H1 (cell line): ENCODE measurements at places on chromosomes 1 and 21. TPM values are rescaled to one million over a fixed set of nuclear protein-coding genes. Genes with fewer than 3 reads are reported as not detected.

GRCh38 chr1:3137111-3138100, 68.4 kb downstream of the PRDM16 start:
- H3K4me3 ChIP-seq = no peak overlapping the region
- no peak overlapping the region for H3K27ac ChIP-seq
- H3K4me1 ChIP-seq = peaks cover 3% of the 10 kb centered on the region; the same call in 1 of the 2 replicates
- no peaks in the 10 kb centered on the region for H3K36me3 ChIP-seq
- no peak for DNase-seq

- DNase-seq = no peak
- H3K27me3 ChIP-seq = peaks cover 1% of the 10 kb centered on the region
- H3K36me3 ChIP-seq = no peaks in the 10 kb centered on the region
- no peak overlapping the region for H3K4me3 ChIP-seq
Observed at GRCh38 chr21:14753069-14753465, 207.0 kb upstream of the SAMSN1 start.

DNA sequence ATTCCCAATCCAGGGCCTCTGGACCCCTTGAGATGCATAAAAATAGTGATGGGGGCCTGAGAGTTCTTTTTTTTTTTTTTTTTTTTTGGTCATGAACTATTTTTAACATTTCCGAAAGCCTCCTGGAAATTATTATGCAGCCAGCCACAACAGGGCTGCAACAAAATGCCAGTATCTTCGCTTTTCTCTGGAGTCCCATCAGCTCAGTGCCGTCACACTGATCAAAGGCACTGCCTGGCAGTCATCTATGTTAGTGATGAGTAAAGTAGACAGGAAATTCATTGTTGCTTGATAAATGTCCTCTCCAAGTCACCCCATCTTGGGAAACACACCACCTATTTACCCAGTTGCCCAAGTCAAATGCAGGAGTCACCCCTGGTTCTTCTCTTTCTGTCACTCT, 15.2 kb upstream of the PEF1 start:
- no peak overlapping the region for H3K4me3 ChIP-seq
- H3K36me3 ChIP-seq = no peaks in the 10 kb centered on the region
- no peaks in the 10 kb centered on the region for H3K4me1 ChIP-seq
- no peak for DNase-seq
- no peak overlapping the region for H3K27ac ChIP-seq

- H3K4me1 ChIP-seq = no peaks in the 10 kb centered on the region
- H3K27ac ChIP-seq = no peak overlapping the region
- no peak overlapping the region for H3K4me3 ChIP-seq
- no peaks in the 10 kb centered on the region for H3K36me3 ChIP-seq
- no peaks in the 10 kb centered on the region for H3K27me3 ChIP-seq
Observed at GRCh38 chr1:36481091-36481490, 1.6 kb downstream of the CSF3R start.

DNA sequence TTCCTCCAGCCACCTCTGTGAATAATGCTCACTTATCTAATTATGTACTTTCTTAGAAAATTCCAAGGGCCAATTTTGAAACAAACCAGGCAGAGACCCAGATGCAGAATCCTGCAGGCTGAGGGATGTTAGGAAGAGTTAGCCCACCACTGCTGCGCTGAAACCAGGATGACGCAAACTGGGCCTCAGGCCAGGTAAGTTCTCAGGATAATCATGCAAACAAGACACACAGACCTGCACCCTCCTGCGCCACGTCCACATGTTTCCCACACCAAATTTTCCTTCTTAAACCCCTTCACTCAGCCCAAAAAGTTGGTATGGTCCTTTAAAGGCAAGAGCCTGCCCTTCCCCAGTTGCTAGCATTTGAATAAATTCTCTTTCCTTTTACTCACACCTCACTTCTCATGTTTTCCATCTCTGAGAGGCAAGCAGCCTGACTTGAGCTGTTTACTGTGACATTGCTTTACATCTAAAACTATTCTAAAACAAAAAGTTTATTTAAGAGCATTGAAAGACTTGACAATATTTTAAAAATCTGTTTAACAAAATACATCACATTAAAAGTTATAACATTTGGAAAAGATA, 887.1 kb downstream of the LRRIQ3 start:
- no peak overlapping the region for H3K27ac ChIP-seq
- no peaks in the 10 kb centered on the region for H3K36me3 ChIP-seq
- H3K4me1 ChIP-seq = 0 out of 2 replicates have a peak, but pooled peaks cover 4% of the 10 kb centered on the region
- DNase-seq = no peak
- H3K27me3 ChIP-seq = no peaks in the 10 kb centered on the region

DNA sequence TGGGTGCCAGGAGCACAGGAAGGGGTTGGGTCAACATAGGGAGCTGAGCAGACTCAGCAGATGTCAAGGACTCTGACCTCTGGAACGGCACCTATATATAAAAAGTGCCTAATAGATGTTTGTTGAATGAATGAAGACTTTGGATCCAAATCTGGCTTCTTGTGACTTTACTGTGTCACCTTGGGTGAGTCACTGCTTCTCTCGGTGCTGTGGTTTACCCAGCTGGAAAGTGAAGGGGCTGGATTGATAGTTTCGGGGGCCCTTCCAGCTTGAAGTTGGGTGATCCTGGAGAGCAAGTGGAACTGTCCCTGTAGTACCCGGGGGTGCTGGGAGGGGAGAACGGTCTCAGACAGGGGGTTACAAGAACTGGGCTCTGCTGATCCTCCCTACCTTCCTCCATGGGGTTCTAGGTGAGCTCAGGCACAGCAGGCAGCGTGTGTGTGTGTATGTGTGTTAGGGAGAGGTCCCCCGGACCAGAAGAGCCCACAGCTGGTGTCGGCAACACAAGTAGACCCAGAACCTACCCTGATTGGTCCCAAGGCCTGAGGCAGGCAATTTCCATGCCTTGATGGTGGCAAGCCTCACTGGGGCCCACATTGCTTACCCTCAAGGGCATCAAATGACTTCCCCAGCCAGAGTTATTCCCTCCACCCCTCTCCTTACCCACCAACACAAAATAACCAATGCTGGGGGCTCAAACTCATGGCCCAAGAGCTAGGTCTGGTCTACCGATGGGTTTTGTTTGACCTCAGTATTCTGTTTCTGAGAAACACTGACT, 5.5 kb upstream of the PADI1 start:
- no peak overlapping the region for H3K27ac ChIP-seq
- H3K36me3 ChIP-seq = no peaks in the 10 kb centered on the region
- no peaks in the 10 kb centered on the region for H3K27me3 ChIP-seq
- no peak overlapping the region for H3K4me3 ChIP-seq
- no peak for DNase-seq

DNA sequence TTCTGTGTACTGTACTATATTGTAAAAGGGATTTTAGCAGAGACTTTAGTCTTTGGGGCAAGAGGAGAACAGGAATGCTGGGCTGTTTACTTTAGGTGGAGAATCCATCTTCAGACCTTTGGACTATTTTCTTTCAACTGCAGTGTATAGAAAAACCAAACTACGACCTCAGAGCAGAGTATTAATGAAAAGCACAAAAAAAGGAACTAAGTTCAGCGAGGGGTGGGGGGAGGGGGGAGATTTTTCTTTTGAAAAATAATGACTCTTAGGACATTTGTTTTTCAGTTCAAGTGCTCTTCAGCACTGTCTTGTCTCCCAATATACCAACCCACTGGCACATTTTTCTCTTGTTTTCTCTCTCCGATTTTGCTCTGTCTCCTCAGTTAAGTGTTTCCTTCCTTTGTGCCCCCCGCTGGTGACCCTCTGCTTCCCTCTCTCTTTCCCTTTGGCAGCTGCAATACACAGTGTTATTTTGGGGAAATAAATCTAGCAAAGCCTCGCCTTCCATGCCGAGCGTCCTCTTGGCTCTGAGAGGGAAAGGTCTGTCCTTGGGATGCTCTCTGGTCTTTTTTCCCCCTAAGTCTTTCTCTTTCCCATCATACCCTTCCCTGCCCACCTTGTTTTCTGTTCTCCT, 44.8 kb downstream of the ACP6 start:
- H3K36me3 ChIP-seq = peaks cover 16% of the 10 kb centered on the region
- no peak for DNase-seq
- no peaks in the 10 kb centered on the region; the same call in 1 of the 2 replicates for H3K4me1 ChIP-seq
- H3K27me3 ChIP-seq = no peaks in the 10 kb centered on the region
- no peak overlapping the region for H3K27ac ChIP-seq

GRCh38 chr1:168428063-168428731, 115.6 kb downstream of the XCL2 start:
- no peak overlapping the region for H3K27ac ChIP-seq
- no peaks in the 10 kb centered on the region for H3K27me3 ChIP-seq
- DNase-seq = no peak
- H3K4me3 ChIP-seq = no peak overlapping the region
- H3K36me3 ChIP-seq = no peaks in the 10 kb centered on the region

GRCh38 chr1:36595921-36596320, 113.2 kb upstream of the CSF3R start:
- H3K27ac ChIP-seq = no peak overlapping the region
- DNase-seq = no peak
- H3K36me3 ChIP-seq = no peaks in the 10 kb centered on the region
- H3K4me1 ChIP-seq = no peaks in the 10 kb centered on the region
- no peak overlapping the region for H3K4me3 ChIP-seq

- H3K27ac ChIP-seq = no peak overlapping the region
- H3K4me3 ChIP-seq = no peak overlapping the region
- H3K27me3 ChIP-seq = no peaks in the 10 kb centered on the region
- H3K36me3 ChIP-seq = no peaks in the 10 kb centered on the region
- DNase-seq = no peak
Observed at GRCh38 chr1:10060311-10061100, 27.7 kb downstream of the UBE4B start.

DNA sequence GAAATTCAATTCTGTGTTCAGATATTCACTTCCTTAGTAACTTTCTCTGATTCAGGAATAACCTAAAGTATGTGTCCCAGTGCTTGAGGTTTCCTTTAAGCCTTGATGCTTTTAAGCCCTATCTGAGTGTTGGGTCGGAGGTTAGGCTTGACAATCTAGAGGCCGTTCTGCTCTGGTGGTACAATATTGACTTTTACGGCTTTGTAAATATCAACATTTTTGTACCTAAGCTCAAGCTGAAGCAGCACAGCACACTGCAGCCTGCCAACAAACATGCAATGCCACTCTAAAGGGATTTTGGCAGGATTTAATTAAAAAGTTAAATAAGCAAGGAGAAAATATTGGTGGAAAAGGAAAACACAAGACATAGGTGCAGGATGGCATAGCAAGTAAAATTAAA, 279.2 kb downstream of the NEGR1 start:
- peaks cover 3% of the 10 kb centered on the region; the same call in 1 of the 2 replicates for H3K4me1 ChIP-seq
- H3K4me3 ChIP-seq = no peak overlapping the region
- DNase-seq = no peak
- no peak overlapping the region for H3K27ac ChIP-seq
- no peaks in the 10 kb centered on the region for H3K27me3 ChIP-seq

DNA sequence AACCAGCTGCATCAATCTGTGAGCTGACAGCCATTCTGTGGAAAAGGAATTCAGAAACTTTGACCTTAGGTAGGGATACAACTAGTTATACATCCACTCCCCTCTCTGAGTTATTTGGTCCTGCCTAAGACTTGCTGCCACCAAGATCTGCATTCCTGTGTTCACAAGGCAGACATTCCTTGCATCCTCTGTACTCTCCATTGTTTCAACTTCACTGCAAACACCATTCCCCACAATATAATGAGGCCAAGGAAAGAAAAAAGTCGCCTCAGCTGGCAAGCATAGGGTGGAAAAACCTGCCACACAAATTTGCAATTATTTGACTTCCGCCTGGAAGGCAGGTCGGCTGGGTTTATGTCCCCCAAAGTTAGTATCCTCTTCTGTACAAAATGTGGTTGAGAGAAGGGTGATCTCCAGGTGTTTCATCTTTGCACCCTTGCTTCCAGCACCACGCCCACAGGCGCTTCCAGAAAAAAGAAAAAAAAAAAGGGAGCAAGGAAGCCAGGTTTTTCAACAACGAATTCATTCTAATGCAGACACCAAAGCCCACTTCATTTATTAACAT, 676 bp upstream of the CTTNBP2NL start:
- H3K27me3 ChIP-seq = no peaks in the 10 kb centered on the region
- peaks cover 10% of the 10 kb centered on the region for H3K4me1 ChIP-seq
- no peaks in the 10 kb centered on the region for H3K36me3 ChIP-seq

GRCh38 chr21:43644609-43645008, 14.7 kb downstream of the HSF2BP start:
- no peaks in the 10 kb centered on the region for H3K4me1 ChIP-seq
- no peak overlapping the region for H3K27ac ChIP-seq
- no peaks in the 10 kb centered on the region for H3K27me3 ChIP-seq

- no peak for DNase-seq
- H3K4me3 ChIP-seq = no peak overlapping the region
- no peaks in the 10 kb centered on the region for H3K4me1 ChIP-seq
- peaks cover 17% of the 10 kb centered on the region; the same call in 1 of the 2 replicates for H3K36me3 ChIP-seq
- no peaks in the 10 kb centered on the region for H3K27me3 ChIP-seq
- H3K27ac ChIP-seq = no peak overlapping the region
Observed at GRCh38 chr1:217614200-217614712, 16.6 kb downstream of the GPATCH2 start.

DNA sequence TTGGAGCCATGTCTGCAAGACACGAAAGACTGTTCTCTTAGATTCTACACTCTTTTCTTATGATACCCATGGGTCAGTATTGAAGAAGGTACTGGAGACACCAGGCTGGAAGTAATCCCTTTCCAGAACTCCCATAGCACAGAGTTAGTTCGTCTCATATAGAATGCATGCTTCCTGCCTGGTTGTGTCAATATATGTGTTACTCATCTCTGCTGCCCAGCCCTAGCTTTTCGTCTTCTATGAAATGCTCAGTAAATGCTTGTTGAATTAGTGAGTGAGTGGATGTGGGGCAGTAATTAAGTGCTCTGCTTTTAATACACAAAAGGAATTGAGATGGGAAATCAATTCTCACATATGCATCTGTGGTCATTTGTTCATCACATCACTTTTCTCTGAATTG, 32.1 kb downstream of the ADCY10 start:
- no peak overlapping the region for H3K27ac ChIP-seq
- H3K4me1 ChIP-seq = no peaks in the 10 kb centered on the region
- no peaks in the 10 kb centered on the region for H3K36me3 ChIP-seq

DNA sequence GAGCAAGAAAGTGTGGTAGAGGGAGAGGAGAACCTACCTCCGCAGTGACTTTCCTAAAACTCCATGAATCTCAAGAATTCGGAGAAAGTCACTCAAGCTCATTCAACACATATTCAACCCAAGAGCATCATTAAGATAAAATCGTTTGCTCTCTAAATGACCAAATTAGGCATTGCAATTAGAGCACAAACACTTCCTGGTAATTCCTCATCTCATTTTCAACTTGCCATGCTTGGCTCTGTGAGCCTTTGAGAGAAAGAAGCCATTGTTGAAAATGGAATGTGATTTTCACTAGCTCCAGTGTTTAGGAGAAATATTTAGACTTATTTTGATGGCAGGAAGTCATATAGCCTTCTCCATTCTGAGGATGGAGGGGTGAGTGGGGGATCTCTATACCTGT, 52.5 kb downstream of the KAZN start:
- no peak overlapping the region for H3K27ac ChIP-seq
- no peaks in the 10 kb centered on the region for H3K4me1 ChIP-seq
- H3K36me3 ChIP-seq = no peaks in the 10 kb centered on the region
- no peak for DNase-seq
- H3K27me3 ChIP-seq = no peaks in the 10 kb centered on the region

- no peak for DNase-seq
- H3K4me1 ChIP-seq = peaks cover 2% of the 10 kb centered on the region
- H3K36me3 ChIP-seq = no peaks in the 10 kb centered on the region; the same call in 1 of the 2 replicates
- no peaks in the 10 kb centered on the region for H3K27me3 ChIP-seq
- no peak overlapping the region for H3K4me3 ChIP-seq
Observed at GRCh38 chr1:93093332-93094006, 14.4 kb downstream of the MTF2 start.

The GJA9 gene
- not detected in 2 replicates for total RNA-seq

The UBL4B gene
- total RNA-seq = not detected in 2 replicates

The NTMT2 gene
- total RNA-seq = 0.67 TPM in 1 of 2 replicates, not detected in the other

The HIVEP3 gene
- 0.38 and 0.69 TPM in 2 replicates for total RNA-seq

The GFI1 gene
- 0.17 and 0.19 TPM in 2 replicates for total RNA-seq

The KAZN gene
- total RNA-seq = 10.6 and 11.8 TPM in 2 replicates

The PPFIA4 gene
- total RNA-seq = 7.0 and 9.9 TPM in 2 replicates

The GNAT2 gene
- total RNA-seq = not detected in 2 replicates

The NHLH1 gene
- total RNA-seq = 0.39 and 0.48 TPM in 2 replicates
